ENCODE measurements at places on chromosomes 2 and 18.

DNA sequence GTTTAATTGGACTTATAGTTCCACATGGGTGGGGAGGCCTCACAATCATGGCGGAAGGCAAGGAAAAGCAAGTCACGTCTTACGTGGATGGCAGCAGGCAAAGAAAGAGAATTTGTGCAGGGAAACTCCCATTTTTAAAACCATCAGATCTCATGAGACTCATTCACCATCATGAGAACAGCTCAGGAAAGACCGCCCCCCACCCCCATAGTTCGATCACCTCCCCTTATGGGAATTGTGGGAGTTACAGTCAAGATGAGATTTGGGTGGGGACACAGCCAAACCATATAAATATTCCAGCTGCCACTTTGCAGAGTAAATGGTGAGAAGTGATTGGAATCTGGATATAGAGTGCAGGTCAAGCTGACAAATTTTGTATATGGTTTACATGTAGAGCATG, 187.4 kb downstream of the ARL4C start:
- no peak for DNase-seq

GRCh38 chr2:210324458-210324857, 9.5 kb upstream of the MYL1 start:
- DNase-seq = no peak

DNA sequence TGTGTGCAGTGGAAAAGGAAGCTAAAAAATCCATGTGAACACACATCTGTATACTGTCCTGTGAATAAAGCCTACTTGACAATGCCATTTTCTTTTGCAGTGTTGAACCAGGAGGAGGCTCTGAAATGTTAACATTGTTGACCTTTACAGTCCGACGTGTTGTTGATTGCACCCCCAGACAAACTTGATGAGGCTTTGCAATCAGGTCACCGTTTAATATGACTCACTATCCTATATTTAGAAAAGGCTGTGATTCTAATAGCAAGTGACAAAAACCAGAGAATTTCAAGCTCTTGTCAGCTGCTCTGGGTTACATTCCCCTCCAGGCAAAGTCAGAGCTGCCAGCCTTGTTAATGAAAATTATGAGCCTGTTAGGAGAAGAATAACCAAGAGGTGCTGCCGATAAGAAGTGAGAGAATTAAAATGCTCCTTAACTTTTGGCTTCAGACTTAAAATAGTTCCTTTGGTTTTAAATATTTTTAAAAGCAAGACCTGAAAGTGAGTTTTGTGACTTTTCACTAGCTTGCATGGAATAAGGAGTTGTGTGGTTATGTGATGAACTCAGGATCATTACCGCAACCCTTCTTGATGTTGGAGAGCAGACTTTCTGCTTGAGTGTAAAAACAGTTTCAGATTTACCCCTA, 162.1 kb downstream of the QPCT start:
- no peak for DNase-seq

DNA sequence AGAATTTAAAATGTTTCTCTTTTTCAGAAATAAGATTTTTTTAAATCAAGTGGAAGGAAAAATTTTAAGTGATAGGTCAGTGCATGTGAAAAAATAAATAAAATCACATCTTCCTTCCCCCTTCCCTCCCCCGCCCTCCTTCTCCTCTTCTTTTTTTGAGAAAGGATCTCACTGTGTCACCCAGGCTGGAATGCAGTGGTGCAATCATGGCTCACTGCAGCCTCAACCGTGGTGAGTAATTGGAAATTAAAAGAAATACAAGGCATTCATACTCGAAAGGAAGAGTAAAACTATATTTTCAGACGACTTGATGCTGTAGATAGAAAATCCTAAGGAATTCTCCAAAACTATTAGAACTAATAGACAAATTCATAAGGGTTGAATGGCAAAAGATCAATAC, 16.9 kb upstream of the CRACDL start:
- no peak for DNase-seq

DNA sequence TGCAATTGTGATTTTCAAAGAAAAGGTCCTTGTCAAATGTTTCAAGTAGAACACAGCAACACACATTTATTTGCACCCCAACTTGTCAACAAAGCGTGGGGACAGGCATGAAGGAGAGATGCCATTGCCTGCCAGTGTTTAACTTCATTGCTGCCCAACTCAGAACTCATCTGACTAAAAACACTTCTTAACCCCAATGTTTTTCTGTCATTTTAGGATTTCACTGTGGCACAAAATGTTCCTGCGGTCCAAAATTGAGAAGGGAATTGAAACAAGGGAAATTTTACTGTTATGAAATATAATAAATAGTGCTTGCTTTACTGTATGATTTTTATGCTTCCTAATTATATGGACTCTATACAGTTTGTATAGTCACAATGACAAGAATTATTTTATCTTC, 45.7 kb downstream of the PMAIP1 start:
- DNase-seq = no peak

GRCh38 chr2:197786010-197786877, 1.1 kb upstream of the BOLL start:
- DNase-seq = no peak

GRCh38 chr2:47222826-47223554, 67.9 kb upstream of the STPG4 start:
- DNase-seq = no peak

GRCh38 chr2:98902209-98903063, 33.6 kb downstream of the CRACDL start:
- no peak for DNase-seq

GRCh38 chr2:29829841-29830240, 91.5 kb downstream of the ALK start:
- no peak for DNase-seq

DNA sequence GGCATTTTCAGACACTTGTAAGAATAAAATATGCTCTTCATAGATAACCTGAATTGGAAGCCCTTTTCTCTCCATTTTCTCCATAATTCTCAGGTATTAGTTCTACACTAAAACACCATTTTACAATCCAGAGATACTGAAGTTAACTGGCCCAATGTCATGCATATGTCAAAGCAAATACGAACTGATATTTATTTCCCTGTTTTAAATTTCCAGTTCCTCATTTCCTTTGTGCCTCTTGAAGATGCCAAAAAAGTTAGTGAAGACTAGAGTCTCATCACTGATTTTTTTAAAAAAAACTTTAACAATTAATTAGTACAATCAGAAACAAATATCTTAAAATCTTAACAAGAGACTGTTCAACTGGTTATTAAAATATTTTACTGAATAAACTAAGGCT, 52.8 kb upstream of the ITGB6 start:
- DNase-seq = no peak

DNA sequence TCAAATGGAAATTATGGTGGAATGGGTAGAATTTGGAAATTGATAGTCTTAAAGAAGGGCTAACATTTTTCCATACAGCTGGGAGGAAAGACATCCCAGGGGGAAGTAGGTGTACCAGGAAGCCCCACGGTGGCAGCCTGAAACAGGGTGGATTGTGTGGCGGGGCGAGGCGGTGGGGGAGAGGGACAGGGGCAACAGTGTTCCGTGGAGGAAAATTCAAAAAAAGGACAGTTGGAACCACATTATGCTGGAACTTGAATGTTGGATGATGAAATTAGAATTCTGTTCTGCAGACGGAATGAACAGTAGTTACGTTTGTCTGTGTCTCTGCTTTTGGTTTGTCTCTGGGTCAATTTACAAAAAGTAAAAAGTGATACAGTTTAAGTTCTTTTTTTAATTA, 10.6 kb upstream of the CIB4 start:
- DNase-seq = no peak

DNA sequence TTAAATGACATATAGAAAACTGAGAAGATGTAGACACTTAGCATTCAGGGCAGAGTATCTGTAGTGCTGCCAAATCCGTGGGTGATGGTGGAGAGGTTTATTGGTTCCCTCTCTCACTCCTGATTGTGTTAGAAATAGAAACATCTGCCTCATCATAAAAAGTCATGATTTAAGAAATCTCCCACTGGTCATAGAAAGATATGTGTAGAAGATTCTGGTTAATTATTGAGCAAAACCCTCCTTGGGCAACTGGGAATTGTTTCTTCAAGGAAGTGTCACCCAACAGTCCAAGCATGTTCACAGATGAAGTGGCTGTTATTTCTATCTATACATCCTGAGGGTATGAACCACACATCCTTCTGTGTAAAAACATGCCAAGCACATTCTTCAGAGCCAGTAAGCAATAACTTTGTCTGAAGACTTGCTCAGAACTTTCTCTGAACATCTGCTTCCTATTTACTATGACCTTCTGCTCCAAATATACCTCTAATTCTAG, 33.6 kb upstream of the CHRNA1 start:
- DNase-seq = no peak
